ENCODE measurements at places on chromosomes 1 and 21.
A peak's percentile ranks its signal among the peaks of the same experiment; 100 is the strongest.

DNA sequence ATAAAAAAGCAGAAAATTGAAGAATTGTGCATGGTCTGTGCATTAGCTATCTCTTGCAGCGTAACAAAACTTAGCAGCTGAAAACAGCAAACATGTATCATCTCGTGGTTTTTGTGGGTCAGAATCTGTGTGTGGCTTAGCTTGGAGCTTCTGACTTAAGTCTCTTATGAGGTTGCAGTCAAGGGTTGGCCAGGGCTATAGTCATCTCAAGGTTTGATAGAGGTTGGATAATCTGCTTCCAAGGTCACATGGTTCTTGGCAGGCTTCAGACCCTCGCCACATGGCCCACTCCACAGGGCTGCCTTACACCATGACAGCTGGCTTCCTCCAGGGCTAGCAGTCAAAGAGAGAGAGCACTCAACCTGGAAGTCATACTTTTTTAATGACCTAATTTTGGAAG, 35.9 kb downstream of the CNST start:
- DNase-seq, result peak; percentile 24

DNA sequence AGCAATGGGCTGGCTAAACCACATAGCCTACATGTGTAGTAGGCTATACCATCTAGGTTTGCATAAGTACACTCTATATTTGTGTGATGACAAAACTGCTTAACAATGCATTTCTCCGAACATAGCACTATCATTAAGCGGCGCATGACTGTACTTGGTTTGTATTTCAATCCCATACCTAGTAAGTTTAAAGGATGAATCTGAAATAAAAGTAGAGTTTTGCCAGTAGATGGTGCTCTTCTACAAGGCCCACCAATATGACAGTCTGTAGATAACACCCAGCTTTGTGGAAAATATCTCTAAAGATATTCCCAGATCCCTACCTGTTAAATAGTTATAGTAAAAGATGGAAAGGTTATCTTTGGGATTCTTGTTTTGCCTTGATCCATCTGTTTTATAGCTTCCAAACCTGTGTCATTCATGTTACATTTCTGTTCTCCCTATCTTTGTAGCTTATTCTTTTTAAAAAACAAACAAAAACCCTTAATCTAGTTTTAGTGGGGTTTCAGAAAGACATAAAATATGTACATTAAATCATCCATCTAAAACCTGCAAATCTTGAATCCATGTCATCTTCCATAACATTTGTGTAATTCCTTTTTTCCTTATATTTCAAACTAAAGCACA, 33.9 kb upstream of the ASPM start:
- DNase-seq, result peak; percentile 31

DNA sequence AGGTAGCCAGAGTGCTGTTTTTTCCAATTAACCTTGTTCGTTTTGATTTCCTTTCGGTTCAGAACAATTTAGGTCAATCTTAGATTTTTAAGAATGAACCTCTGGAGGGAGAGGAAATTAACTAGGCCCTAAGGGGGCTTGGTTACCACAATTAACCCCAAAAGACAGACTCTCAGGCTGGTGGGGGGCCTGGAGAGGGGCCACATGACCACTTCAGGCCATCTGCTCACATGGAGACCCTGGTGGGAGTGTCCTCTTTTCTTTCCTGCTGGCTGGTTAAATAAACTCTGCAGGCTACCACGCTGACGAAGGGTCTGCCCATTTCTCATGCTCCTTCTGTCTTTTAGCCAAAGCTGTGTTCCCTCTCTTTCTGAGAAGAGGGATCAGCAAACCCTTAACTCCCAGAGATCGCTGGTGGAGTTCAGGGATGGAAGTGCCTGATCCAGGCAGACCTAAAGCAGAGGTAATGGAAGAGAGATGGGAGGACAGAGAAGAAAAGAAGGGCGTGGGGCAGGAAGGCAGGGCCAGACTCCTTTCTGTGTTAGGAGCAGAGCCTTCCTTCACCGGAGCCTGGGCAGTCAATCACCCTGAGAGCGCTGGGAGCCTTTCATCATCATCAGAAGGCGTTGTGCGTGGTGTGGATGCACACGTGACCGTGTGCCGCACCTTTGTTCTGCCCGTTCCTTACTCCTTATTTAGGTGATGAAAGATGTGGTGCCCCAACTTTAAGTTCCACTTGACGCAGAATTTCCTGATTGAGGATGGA, 58.5 kb downstream of the KIF26B start:
- DNase-seq, result no peak

DNA sequence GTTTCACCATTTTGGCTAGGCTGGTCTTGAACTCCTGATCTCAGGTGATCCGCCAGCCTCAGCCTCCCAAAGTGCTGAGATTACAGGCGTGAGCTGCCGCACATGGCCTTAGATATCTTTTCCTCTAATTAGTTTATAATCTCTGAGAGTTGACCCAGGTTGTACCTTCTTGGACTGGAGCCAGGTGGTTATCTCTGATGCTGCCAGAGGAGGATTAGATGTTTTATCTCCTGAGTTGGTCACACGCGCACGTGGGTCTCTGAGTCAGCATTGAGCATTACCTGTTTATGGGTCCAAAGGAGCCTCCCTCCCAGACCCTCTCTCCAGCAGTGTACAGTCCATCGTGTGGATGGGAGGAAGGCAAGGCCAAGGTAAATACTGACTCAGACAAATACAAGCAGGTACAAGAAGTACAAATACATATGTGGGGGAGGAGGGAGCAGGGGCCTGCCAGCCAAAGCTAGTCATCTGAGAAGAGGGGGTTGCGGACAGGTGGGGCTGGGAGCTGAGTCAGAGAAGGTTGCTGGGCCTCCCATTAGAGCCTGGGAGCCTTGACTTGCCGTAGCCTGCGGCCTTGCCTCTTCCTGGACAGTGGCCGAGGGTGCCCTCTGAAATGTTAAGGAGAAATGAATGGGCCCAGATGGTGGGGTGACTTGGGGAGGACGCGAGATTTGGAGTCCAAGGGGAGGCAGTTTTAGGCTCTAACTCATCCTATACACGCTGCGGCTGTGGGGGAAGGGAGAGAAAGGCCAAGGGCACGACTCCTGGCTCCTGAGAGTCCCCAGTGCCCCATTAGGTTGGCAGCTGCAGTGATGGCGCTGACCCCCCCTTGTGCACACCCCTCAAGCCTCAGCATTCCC, 13.1 kb downstream of the IL6R start:
- no peak for DNase-seq

- no peak for DNase-seq
These were observed 57.2 kb upstream of the LRRN2 start for GRCh38 chr1:204742676-204743251.

DNA sequence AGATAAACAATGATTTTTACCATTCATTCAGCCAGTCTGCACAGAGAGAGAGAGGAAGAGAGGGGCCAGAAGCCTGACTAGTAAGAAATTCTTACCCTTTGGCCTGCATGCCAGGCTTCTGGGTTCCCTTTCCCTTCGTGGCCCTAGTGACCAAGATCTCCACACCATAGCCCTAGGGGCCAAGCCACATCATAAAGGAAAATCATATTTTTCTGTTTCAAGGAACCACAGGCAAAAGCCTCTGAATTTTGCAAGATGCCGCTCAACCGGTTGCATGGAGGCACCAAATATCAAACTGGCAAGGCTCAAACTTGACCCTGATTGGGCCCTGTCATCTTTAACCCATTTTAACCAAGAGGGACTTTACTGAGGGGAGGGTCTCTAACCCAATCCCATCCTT, 103.1 kb upstream of the SOX13 start:
- DNase-seq, result no peak

- no peak for DNase-seq
These were observed 56.4 kb downstream of the SLC45A1 start for GRCh38 chr1:8374356-8374755.

DNA sequence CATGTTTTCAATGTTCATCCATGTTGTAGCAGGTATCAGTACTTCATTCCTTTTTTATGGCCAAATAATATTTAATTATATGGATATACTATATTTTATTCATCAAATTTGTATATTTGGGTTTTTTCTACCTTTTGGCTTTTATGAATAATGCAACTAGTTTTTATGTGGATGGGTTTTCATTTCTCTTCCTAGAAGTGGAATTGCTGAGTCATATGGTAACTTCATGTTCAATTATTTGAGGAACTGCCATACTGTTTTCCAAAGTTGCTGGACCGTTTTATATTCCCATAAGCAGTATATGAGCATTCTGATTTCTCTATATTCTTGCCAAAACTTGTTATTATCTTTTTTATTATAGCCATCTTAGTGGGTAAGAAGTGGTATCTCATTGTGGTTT, 16.0 kb downstream of the CFAP57 start:
- DNase-seq, result no peak

- no peak for DNase-seq
These were observed 44.1 kb upstream of the TSPAN2 start for GRCh38 chr1:115133440-115133839.

GRCh38 chr1:184860985-184861754, 106.5 kb upstream of the EDEM3 start:
- no peak for DNase-seq

DNA sequence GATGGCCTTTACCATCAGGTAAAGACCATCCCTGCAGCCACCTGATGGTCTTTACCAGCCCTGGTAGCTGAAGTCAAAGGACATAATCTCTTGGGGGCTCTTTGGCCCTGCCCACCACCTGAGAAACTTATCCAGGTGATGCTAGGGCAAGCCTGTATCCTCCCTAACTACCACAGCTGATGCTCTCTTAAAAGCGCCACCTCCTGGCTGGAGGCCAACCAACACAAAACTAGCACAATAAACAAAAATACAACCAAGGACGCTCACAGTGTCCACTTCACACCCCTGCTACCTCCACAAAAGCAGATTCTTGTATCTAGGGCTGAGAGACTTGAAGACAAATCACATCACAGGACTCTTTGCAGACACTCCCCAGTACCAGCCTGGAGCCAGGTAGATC, 357.1 kb upstream of the POU3F1 start:
- DNase-seq, result no peak

- DNase-seq, result no peak
These were observed 690.4 kb downstream of the USP25 start for GRCh38 chr21:16420031-16420724.

DNA sequence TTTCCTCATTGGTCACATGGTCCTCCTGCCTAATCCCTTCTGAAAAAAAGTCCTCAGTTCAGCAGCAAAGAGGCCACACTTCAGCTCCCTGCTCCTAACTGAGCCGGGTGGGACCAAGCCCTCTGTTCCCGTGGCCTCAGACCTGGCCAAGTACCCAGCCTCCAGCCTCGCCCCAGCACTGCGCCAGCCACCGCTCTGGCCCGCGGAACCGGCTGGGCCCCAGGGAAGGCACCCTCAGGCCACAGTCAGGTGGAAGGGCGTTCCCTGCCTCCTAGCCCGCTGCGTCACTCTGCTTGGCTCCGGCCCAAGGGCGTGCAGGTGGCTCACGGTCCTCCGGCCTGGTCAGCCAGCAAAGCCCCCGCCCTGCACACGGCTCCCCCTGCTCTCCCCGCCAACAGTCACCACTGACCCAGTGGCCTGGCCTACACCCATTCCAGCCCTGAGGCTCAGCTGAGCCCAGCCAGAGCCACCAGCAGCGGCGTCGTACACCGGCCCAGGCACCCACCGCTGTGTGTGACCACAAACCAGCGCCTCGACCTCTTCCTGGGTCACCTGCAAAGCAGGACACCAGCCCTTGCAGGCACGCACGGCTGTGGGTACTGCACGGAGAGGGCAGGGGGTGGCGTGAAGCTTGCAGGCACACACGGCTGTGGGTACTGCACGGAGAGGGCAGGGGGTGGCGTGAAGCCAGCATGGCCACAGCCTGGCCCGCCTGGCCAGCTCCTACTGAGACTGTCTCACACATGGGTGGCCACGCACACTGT, 19.4 kb downstream of the NADK start:
- DNase-seq, result no peak

DNA sequence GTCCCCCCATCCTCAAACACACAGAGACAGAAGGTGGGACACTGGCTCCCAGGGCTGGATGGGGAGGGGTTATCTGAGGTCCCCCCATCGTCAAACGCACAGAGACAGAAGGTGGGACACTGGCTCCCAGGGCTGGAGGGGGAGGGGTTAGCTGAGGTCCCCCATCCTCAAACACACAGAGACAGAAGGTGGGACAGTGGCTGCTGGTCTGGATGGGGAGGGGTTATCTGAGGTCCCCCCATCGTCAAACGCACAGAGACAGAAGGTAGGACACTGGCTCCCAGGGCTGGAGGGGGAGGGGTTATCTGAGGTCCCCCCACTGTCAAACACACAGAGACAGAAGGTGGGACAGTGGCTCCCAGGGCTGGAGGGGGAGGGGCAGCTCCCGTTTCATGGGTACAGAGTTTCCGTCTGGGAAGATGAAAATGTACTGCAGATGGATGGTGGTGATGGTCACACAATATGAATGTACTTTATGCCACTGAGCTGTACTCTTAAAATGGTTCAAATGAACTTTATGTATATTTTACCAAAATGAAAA, 69.2 kb downstream of the SCCPDH start:
- no peak for DNase-seq

DNA sequence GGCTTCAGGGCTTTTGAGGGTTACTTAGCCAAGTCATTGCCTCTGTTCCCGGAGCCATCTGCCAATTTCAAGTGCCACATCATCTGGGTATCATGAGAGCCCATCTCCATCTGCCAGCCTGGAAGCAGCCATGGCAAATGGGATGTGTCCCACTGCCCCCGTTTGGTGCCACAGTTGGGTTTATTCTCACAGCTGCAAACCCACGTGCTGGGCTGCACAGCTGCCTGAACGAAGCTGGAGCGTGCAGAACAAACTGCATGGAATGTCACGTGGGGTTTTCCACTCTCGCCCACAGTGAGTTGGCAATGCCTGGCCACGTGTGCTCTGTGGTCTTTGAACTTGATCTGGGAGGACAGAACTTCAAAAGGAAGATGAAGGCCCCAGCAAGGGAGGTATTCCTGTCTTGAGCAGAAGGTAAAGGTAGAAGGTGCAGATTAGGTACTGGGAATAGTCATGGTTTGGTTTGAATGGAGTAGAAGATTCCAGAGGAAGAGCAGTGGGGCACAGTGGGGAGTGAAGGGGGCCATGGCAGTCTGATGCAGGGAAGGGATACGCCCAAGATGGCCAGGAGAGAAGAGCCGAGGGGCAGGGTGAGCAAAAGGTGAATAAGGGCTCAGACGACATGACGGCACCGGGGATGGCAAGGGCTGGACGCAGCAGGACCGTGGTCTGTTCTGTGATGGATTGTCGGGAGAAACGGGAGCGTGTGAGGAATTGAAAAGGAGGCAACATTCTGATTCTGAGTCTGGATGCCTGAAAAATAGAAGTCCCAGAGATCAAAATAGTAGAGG, 222.0 kb downstream of the KAZN start:
- no peak for DNase-seq

DNA sequence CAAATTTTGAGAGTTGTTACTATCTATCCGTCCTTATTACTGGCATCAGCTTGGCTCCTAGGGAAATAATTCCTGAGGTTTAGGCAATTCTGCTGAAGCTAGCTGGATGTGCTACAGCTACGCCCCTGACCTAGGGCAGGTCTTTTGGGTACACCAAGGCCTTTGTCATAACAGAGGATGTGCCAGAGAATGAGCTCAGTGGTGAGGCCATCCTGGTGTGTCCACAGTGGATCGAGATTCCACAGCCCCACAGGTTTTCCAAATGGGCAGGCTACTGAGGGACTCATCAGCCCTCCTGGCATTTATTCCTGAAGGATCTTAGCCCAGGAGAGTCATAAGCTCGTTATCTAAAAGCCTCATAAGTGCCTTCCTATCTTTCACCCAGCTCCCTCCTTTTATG, 475.2 kb upstream of the USP24 start:
- no peak for DNase-seq
